Activated CD4-positive, alpha-beta T cell treated with anti-CD3 and anti-CD28 coated beads, Interleukin-2, amount 50 U/mL, for 24 hours (primary cell): ENCODE measurements at places on chromosomes 11 and 22.

DNA sequence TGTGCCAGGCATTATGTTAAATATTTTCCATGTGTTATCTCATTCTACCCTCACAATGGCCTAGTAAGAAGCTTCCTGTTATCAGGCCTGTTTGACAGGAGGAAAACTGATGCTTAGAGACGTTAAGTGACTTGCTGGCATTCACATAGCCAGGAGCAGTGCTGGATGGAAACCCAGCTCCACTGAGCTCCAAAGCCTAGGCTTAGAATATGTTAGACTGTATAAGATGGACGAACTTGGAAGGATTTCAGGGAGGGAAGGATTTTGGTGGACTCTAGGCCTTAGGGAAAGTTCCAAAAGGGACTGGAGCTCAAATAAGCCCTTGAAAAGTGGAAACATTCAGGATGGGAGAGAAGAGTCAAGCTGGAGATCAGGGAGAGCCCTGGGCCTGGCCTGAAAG is 2.1 kb downstream of the CD44 start:
- no peak for DNase-seq

DNA sequence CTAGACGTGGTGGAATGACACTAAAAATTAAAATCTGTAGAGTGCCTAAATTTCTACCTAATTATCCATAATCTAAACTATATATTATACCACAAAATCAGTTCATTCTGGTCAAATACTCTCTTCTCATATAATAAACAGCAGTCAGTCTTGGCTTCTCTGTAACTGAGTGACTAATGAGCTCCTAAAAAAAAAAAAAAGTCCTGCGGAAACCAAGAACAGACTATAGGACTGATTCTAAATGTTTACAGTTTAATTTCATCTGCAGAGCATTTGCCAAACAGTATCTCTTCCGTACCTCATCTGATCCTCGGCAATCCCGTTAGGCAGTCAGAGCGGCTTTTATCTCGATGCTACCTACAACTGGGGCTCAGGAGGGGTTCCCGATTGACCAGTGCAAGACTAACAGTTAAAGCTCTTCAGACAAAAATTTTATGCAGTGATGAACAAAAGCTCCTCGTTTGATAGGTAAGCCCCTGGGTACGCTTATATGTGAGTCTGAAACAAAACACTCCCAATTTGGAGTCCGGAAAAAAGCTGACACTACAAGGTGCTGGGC is 686 bp downstream of the KIF18A start:
- DNase-seq: no peak

GRCh38 chr22:26768952-26769351 is 111.6 kb downstream of the MIAT start:
- no peak for DNase-seq

GRCh38 chr22:37860796-37861421 is 11.7 kb downstream of the EIF3L start:
- DNase-seq: no peak

- DNase-seq: no peak
Observed at GRCh38 chr11:41458154-41458553, 1.3 kb downstream of the LRRC4C start.

- DNase-seq: no peak
Observed at GRCh38 chr11:830295-831117, 2.2 kb upstream of the CD151 start.

DNA sequence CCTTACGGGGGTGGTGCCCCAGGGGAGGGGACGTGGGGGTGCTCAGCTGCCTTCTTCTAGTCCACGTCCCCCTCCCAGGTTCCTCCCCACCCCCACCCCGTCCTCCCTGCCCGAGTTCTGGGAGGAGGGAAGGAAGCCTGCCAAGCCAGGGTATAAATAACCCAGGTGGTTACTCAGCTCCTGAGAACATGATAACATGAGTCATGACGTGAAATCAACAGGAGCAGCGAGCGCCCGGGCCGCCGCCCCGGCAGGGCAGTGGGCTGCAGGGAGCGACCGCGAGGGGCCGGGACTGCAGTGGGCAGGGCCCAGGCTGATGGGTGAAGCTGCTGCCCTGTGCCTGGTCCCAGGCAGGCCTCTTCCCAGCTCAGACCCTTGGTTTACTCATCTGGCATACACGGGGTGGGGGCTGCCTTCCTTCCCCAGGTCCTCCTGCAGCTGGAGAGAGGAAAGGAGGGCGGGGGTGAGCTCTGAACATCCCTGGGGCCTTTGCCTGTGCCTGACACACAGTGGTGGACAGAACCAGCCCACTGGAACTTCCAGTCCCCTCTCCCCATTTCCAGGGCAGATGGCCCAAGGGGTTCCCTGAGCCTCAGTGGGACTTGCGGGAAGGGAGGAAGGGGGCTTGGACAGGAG is 8.8 kb upstream of the PDGFB start:
- DNase-seq: no peak

GRCh38 chr11:117478126-117478860 is 150.6 kb downstream of the CEP164 start:
- DNase-seq: no peak
